Body of pancreas (tissue), 4 donors: ENCODE measurements at places on chromosomes 13 and 19. TPM values are rescaled to one million over a fixed set of nuclear protein-coding genes. Genes with fewer than 3 reads are reported as not detected.
A peak's percentile ranks its signal among the peaks of the same experiment; 100 is the strongest.

DNA sequence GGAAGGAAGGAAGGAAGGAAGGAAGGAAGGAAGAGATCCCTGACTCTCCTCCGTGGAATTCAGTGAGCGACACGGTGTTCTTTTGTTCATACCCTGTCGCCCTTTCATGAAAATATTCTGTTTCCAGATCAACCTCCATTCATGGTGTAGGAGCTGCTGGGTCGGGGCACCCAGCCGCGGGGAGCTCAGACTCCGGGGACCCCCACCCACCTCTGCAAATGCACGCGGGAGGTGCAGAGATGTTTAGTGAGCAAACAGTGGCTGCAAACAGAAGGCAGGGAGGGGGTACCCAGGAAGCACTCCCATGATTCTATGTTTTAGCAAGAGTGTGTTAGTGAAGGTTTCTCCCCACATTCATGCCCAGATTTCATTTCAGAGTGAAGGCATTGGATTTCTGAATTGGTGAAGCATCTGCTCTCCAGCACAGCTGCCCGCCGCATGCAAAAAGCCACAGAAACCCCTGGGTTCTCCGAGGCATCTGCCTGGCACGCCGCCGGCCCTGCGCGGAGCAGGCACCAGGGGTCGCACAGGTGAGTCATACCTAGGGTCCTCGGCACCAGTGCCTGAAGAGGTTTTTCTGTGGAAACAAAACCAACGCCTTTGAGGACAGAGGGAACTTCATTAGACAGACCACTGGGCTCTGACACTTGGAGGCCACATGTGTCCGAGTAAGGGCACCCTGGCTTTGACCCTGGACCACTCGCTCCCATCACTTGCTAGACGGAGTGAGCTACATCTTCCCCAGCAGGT, 80.6 kb downstream of the ZNF557 start:
- H3K4me1 ChIP-seq: no peaks in the 10 kb centered on the region
- H3K27ac ChIP-seq: no peak overlapping the region
- no peak overlapping the region for H3K4me3 ChIP-seq
- H3K27me3 ChIP-seq: no peaks in the 10 kb centered on the region

- peak overlapping the region; percentile 34 for H3K4me3 ChIP-seq
- no peaks in the 10 kb centered on the region for H3K36me3 ChIP-seq
- H3K27me3 ChIP-seq: no peaks in the 10 kb centered on the region
- H3K4me1 ChIP-seq: peaks cover 16% of the 10 kb centered on the region
- no peak overlapping the region for H3K27ac ChIP-seq
Observed at GRCh38 chr19:2719920-2720776, 1.0 kb downstream of the DIRAS1 start.

- no peak overlapping the region for H3K27ac ChIP-seq
- no peak for DNase-seq
- no peaks in the 10 kb centered on the region for H3K27me3 ChIP-seq
- no peaks in the 10 kb centered on the region for H3K36me3 ChIP-seq
- H3K4me1 ChIP-seq: no peaks in the 10 kb centered on the region
Observed at GRCh38 chr19:31674503-31675192, 325.4 kb upstream of the TSHZ3 start.

DNA sequence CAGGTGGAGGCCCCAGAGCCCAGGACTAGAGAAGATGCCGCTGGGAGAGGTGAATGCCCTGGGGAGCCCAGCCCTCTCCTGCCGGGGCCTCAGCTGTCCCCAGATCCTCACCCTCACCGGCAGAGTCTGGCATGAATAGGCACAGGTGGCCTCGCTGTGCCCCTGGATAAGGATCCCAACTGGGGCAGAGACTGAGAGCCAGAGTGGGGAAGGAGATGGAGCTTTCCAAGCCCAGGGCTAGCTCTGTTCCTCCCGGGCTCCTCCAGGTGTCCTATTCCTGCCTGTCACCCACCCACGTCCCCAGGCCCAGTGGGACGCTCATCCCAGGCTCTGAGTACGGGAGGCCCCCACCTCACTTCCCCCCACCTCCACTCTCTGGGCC, 16.5 kb downstream of the PRR36 start:
- peaks cover 23% of the 10 kb centered on the region for H3K4me1 ChIP-seq
- no peaks in the 10 kb centered on the region for H3K36me3 ChIP-seq
- H3K27me3 ChIP-seq: no peaks in the 10 kb centered on the region
- no peak overlapping the region for H3K27ac ChIP-seq
- no peak for DNase-seq

GRCh38 chr13:49097374-49097773, 121.7 kb downstream of the FNDC3A start:
- H3K36me3 ChIP-seq: no peaks in the 10 kb centered on the region
- peak; percentile 18 for DNase-seq
- no peaks in the 10 kb centered on the region for H3K27me3 ChIP-seq
- H3K4me3 ChIP-seq: no peak overlapping the region
- H3K4me1 ChIP-seq: peaks cover 60% of the 10 kb centered on the region

DNA sequence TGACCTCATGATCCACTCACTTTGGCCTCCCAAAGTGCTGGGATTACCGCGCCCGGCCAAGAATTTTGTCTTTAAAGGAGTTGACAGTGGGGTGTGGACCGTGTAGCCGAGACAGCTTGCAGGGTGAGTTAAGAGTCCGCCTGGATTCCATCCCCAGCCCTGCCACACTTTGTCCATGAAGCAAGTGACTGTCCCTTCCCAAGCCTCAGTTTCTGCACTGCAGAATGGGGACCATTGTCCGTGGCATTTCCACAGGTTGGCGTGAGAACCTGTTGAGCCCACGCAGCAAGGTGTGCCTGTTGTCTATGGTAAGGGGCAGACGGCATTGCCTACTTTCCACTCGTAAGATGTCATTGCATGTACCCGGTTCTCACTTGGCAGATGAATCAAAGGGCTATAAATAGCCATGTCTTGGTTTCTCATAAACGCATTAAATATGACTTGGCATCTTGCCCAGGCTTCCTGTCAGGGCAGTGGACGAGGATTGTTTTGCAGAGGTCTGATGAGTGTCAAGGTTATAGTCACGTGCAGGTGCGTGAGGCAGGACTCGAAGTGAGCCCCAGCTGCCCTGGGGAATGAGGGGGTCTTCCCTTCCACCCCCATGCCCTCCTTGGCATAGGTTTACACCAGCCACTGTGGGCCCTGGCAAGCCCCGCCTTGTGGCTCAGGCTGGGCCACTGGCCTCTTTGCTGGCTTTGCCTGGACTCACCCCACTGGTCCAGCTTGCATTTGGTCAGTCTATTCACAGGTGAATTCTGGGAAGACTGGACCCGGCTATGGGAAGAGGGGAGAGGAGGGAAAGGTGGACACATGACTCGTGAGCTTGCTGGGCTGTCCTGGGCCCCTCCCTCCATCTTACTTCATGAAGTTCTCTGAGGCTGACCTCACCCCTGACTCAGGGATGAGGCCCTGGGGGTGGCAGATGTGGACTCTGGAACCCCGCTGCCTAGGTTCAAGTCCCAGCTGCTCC, 14.6 kb downstream of the FAM187B start:
- peaks cover 19% of the 10 kb centered on the region for H3K4me1 ChIP-seq
- no peak overlapping the region for H3K4me3 ChIP-seq
- peak; percentile 83 for DNase-seq
- no peaks in the 10 kb centered on the region for H3K36me3 ChIP-seq

GRCh38 chr19:15702534-15702930, 25.3 kb upstream of the OR10H2 start:
- H3K4me1 ChIP-seq: no peaks in the 10 kb centered on the region
- H3K4me3 ChIP-seq: no peak overlapping the region
- H3K27ac ChIP-seq: no peak overlapping the region
- H3K27me3 ChIP-seq: no peaks in the 10 kb centered on the region
- peak; percentile 74 for DNase-seq
- no peaks in the 10 kb centered on the region for H3K36me3 ChIP-seq

- no peak overlapping the region for H3K4me3 ChIP-seq
- peak overlapping the region; percentile 16 for H3K27ac ChIP-seq
- peaks cover 3% of the 10 kb centered on the region for H3K36me3 ChIP-seq
- H3K27me3 ChIP-seq: no peaks in the 10 kb centered on the region
- DNase-seq: no peak
- no peaks in the 10 kb centered on the region for H3K4me1 ChIP-seq
Observed at GRCh38 chr13:20049558-20050473, 91.3 kb downstream of the ZMYM2 start.

Gene CD209
- 1.6 TPM for total RNA-seq

Gene CCNA1
- total RNA-seq: not detected

Gene TYROBP
- 19.2 TPM for total RNA-seq

Gene ZNF208
- total RNA-seq: 4.4 TPM

Gene TGFBR3L
- total RNA-seq: not detected
